ENCODE measurements at places on chromosomes 7 and 10.

DNA sequence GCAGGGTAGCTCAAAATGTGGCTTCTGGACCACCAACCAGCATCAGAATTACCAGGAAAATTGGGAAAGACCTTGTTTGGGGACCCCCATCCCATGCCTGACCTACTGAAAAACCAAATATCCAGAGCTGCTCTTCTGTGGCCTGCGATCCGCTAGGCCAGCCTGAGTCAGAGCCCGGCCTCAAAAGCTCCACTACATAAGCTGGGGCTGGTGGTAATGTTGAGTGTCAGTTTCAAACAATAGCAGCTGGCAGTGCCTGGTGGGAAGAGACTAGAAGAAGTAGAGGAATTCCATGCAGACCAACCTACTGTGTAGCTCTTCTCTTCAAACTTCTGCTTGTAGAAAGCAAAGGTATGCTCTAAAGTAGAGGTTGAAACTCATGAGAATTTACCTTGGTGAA is 52.0 kb downstream of the KLRG2 start:
- peak; percentile 26 for DNase-seq

DNA sequence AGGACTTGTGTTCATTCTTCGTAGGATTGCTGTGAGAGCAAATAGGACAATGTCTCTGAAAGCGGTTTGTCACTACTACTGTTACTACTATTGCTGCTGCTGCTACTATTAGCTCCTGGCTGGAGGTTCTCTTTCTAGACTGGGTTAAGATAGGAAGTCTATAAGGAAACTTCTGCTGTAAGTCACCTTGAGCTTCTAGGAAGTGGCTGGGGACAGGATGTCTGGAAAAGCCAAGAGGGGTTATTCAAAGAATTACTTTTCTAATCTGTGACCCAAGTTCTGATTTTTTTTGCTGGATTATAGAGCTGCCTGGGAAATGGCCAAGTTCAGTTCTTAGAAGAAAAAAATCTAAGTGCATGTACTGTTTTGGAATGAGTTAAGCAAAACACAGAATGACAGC is 62.2 kb downstream of the NAMPT start:
- DNase-seq: no peak

DNA sequence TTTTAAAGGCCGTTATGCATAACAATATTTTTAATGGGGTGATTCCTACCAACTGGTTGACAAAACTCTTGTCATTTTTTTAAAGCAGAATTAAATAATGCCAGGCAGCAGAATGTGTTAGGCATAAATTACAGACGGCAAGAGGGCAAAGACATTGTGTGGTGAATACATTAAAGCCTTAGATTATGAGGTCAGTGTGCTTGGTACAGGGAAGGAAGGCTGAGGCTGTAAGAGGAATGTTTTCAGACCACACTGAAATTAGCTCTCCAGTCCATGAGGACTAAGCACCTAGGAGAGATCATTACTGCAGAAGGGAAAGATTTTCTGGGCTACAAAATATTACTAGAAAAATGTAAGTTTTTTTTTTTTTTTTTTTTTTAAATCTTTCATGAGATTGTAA is 312.8 kb upstream of the PRKCQ start:
- DNase-seq: no peak

GRCh38 chr10:5645375-5645774 is 21.0 kb downstream of the ASB13 start:
- DNase-seq: no peak

- peak; percentile 100 for DNase-seq
Observed at GRCh38 chr10:72334825-72335393, 19.8 kb downstream of the DNAJB12 start.

GRCh38 chr10:123665491-123666286 is 466 bp upstream of the GPR26 start:
- DNase-seq: no peak

DNA sequence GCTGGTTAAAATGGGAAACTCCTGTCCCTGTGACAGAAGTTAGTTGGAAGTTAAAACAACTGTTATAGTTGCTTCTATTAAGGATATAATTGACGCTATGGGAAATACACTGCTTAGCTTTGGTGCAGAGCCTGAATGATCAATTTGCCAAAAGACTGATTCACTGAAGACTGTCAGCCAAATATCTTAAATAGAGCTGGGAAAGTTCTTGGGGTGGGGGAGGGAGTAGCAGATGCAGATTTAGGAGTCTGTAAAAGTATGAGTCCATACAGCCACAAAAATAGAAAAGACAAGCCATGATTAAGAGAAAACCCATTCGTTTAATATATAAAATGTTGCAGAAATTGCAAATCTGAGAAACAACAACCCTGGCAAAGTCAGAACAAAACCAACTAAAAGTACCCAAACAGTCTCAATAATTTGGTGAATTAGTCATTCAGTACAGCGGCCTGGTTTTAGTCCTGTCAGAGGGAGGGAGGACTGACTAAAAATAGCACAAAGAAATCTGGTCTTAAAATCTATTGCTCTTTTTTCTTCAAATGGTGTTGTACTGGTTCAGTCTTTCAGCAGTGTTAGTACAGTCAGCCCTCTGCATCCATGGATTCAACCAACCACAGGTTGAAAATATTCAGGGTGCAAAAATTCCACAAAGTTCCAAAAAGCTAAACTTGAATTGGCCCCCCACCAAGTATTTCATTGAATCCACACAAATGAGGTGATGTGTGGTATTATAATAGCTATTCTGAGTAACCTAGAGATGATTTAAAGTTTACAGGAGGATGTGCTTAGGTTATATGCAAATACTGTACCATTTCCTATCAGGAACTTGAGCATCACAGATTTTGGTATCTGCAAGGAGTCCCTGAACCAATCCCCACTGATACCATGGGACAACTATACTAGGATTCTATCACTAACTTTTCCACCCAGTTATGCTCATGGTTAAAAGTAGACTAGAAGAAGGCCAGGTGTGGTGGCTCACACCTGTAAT is 30.0 kb downstream of the STK17A start:
- peak; percentile 59 for DNase-seq

DNA sequence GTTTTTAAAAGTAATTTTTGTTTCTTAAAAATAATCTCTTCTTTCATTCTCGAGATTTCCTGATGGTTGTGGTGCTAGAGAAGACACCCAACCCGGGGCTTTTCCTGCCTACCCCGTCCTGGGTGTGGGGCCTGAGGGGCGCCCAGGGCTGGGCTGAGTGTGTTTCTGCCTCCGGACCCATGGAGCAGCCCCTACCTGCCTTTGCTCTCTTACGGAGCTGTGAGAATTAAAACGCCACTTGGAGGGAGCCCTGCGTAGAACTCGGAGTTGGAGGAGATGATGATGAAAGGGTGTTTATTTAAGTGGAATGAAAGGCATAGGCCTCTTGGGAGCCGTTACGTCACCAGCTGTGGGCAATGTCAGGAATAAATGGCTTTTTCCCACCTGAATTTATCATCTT is 261.8 kb upstream of the SHH start:
- DNase-seq: no peak

DNA sequence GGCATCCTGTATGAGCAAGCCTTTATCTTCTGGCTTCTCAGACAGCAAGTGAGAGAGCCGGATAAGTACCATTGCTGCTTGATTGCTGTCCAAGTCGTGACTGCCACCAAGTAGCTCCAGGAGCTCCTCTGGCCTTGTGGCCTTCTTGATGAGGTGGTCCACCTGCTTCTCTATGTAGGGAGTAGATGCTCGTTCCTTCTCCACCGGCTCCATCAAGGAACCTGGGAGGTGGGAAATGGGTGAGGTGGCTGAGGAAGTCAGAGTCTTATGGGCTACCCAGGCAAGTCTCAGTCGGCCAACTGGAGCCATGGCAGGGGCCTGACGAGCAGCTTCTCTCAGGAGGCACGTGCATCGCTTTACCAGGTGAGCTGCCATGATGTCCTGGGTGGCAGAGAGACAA is 2.6 kb downstream of the TBRG4 start:
- DNase-seq: no peak

DNA sequence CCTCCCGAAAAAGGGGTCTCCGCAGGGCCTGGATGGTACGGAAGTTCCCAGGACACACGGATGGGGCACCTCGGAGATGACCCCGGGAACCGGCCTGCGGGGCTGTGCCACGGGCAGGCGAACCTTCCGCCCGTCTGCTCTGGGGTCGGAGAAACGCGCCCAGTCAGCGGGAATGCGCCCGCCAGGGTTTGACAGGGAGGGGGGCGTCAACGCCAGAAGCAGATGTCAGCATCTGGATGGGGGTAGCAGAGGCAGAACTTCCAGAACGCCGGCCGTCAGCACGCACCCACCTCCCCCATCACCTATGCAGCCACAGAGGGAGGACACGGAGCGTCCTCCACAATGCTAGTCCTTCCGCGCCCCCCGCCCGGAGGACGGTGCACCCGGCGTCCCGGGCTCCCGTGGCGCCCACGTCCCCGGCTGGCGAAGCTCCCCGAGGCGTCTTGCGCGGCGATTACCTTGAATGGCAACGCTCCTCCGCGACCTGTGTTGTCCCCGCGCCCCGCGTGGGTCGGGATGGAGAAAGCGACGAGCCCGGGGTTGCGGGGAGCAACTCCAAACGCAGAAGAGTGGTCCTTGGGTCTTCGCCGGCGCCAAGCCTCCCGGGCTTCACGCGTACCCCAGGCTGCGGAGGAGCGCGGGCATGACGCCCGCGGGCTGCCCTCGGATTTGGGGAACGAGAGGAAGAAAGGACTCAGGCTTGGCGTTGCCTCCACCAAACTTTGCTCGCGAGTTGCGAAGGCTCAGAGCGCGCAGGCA is 561 bp downstream of the FGFR2 start:
- DNase-seq: no peak

DNA sequence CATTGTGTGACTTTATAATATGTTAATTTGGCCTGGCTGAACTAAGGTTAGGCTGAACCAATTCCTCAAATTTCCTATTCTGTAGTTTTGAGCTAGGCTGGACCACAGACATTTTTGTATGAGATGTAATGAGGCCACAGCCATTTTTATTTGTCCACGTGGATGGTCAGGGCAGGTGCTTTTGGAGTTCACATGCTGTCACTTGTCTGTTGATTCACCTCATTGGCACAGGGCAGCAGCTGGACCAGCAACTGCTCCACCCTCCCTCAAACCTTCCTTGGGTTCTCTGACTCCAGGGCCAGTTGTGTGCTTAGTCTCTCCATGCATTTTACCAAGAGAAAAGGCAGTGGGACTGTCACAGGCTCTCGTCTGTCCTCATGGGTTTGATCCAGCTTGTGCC is 76.1 kb upstream of the NPS start:
- DNase-seq: no peak

DNA sequence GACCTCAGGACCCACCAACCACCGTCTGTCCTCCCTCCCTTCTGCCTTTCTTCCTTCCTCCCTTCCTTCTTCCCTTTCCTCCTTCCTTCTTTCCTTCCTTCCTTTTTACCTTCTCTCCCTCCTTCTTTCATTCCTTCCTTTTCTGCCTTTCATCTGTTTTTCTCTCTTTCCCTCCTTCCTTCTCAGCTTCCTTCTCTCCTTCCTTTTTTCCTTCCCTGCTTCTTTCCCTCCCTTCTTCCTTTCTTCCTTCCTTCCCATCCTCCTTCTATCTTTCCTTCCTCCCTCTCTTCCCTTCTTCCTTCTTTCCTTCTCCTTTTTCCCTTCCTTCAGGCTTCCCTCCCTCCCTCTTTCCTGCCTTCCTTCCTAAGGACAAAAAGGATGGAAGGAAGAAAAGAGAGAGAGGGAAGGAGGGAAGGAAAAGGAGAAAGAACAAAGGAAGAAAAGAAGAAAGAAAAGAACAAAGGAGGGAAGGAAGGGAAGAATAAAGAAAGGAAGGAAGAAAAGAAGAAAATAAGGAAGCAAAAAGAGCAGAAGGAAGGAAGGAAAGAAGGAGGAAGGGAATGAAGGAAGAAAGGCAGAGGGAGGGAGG is 405.0 kb downstream of the GRID1 start:
- DNase-seq: no peak

GRCh38 chr7:108016841-108017775 is 14.1 kb upstream of the LAMB1 start:
- DNase-seq: peak; percentile 70

DNA sequence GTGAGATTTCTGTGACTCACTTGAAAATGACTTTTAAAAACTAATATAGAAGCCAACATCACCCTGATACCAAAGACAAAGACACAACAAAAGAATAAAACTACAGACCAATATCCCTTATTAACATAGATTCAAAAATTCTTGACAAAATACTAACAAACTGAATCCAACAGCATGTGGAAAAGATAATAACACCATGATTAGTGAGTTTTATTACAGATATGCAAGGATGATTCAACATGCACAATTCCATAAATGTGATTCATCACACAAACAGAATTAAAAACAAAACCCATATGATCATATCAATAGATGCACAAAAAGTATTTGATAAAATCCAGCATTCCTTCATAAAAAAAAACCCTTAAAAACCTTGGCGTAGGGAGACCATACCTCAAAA is 6.5 kb downstream of the MGAM start:
- peak; percentile 2 for DNase-seq

DNA sequence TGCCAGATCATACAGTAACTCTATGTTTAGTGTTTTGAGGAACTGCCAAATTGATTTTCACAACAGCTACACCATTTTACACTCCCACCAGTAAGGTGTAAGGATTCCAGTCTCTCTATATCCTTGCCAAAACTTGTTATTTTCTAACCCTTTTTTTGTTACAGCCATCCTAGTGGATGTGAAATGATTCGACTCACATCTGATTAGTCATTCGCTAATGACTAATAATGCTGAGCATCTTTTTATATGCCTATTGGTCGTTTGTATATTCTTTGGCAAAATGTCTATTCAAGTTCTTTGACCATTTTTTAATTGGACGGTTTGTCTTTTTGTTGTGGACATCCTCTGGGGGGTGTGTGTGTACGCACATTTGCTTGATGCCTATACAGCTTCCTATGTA is 142.8 kb downstream of the DGKB start:
- DNase-seq: no peak

DNA sequence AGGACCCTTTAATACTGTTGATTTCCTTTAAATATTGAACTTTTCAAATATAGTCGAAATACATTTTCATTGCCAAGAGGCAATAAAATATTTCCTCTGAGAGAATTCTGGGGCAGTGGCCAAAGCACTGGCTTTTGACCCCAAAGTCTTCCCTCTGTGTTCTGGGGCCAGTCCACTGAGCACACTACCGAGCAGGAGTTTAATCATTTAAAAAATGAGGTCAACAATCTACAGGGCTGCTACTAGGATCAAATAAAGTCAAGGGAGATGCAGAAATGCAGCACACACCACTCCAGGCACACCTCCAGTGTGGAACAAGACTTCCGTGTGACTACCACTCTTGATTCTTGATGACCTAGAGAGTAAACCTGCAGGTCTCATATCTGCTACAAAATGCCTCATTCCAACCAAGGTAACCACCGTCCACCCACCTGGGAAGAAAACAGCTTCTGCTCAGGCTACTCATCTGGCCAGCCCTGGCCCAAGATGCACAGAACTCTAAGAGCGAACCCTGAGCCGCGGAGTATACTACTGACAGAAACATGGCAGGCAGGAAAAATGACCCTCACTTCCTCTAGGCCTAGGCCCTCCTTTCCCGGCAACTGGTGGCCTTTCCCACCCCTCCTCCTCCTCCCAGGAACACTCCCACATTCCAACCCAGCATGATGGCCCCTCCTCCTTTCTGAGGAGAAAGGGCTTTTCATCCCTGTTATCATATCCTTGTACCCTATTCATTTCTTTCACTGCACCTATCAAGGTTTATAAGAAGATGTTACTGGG is 97.7 kb downstream of the ALOX5 start:
- DNase-seq: no peak
